ENCODE measurements at places on chromosomes 13 and 19.

DNA sequence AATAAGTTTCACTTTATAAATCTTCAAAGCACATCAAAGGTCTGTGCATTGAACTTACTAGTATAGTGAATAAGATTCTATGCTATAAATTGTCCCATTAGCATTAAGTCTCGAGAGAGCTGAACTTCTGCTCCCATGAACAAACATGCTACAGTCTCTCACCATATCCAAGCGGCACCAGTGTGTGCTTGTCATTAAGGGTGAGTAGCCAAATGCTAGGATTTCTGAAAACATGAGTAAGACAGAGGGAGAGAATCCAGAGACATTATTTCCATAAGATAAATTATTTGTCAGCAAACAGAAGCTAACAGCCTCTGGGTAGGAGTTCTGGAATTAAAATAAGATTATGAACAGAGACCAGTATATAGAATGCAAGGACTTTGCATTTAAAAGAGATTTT is 2882.5 kb downstream of the PCDH9 start:
- no peak for DNase-seq

GRCh38 chr19:3619631-3620012 is 7.0 kb downstream of the CACTIN start:
- no peak for DNase-seq

DNA sequence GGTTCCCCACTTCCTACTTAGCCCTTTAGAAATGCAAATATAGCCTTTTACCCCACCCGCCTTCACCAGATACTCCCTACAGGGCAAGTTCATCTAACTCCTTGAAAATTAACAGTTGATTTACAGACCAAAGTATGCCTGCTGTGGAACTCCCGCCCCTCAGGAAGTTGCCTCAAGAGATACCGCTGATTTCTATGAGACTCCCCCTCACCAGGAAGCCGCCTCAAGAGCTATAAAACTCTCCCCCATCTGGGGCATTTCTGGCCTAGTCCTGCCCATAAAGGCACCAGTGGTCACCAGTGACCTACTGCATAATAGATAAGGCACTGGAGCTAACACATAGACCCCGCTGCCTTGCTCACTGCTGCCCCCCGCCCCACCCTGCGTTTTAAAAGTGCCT is 201.7 kb upstream of the UBL3 start:
- no peak for DNase-seq

DNA sequence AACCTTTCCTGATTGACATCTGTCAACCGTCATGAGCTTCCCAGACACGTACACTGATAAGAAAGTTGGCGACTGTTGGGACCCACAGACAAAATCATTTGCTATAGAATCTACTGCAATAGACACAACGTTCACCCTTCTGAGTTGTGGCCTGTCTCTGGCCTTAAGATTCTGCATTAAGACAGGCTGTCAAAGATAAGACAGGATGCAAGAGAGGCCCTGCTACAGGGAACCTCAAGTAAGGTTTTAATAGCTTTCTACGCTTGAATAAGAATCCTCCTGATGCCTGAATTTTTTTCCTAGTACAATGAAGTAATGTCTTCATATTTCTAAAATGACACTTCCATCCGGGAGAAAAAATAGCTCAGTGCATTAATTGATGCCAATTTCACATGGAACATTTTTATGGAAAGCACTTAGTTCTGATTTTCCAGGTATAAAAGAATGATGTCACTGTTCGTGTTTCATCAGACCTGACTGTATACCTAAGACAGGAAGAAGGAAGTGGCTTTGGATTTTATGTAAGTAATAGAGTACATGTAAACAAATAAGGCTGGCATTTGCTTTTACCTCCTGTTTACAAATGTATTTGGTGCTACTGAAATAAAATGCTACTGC is 275.2 kb upstream of the GPC6 start:
- DNase-seq: no peak

- DNase-seq: no peak
These were observed 38.7 kb downstream of the ADGRE1 start for GRCh38 chr19:6925801-6926751.

DNA sequence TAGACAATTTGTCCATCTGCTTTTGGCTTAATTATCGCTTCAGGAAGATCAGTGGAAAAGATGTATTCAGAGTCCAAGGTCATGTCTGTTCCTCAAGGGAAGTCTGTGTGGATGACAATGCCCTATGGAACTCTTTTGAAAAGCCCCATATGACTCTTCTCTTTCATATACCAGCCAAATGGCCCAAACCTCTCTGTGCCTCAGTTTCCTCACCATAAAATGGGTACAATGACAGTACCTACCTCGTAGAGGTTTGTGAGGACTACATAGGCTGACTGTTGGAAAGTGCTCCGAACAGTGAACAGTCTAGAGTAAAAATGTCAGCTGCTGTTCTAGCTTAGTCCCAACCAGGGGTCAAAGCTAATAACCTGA is 104.6 kb downstream of the COL4A2 start:
- DNase-seq: no peak

DNA sequence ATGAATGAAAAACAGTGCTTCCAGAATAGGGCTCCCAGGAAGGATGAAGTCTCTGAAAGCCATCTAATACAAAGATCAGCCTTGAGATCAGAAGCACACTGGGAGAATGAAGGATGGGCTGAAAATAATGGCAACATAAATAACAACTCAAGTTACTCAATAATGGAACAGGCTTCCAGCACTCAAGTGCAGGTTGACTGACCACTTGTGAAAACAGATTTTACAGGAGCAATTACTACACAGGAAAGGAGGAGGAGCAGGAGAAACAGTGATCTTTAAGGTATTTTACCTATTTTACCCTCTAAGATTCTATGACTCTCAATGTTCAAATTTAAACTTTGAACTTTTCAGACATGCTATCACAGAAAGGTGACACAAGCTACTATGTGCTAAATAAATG is 106.0 kb downstream of the USP12 start:
- no peak for DNase-seq

- no peak for DNase-seq
These were observed 5.5 kb downstream of the DPP9 start for GRCh38 chr19:4717966-4718701.

DNA sequence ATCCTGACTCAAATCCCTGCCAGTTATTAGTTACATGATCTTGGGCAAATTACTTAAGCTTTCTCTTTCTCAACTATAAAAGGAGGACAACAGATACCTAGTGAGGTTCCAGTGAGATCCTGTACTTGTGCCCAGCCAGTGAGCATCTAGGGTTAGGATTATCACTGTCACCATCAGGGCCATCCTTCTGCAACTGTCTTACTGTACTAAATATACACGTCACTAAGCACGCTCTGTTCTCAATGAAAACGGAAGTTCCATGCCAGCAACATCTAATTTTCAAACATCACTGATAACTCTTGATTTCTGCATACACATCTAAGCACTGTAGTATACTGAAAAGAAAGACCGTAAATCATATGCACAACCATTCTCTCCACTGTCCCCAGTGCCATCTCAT is 70.0 kb downstream of the FOXO1 start:
- DNase-seq: no peak

GRCh38 chr19:33409906-33410685 is 36.6 kb downstream of the CEBPG start:
- DNase-seq: no peak

- DNase-seq: no peak
These were observed 117.6 kb upstream of the SPATA13 start for GRCh38 chr13:24042710-24043440.

DNA sequence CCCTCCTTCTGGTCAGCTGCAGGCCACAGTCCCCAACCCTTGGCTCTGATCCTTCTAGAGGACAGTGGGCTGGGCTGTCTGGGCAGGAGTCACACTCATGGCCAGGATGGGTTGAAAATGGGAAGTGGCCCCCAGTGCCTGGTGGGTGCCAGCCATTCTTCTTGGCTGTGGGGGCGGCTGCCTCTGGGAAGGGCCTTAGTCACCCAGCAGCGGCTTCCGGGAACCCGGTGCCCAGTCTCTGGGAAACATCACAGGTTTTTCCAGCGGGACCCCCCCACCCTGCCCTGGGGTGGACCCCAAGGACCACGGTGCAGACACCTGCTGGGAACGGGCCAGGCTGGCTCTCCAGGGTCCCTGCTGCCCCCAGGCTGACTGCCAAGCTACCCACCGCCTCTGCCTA is 27.3 kb upstream of the SLC7A10 start:
- DNase-seq: no peak

DNA sequence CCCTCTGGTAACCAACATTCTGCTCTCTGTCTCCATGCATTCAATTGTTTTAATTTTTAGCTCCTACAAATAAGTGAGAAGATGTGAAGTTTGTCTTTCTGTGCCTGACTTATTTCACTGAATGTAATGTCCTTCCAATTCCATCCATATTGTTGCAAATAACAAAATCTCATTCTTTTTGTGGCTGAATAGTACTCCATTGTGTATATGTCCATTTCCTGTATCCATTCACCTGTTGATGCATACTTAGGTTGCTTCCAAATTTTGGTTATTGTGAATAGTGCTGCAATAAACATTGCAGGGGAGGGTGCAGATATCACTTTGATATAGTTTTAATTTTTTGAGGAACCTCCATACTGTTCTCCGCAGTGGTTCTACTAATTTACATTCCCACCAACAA is 2.5 kb upstream of the ZNF284 start:
- no peak for DNase-seq

DNA sequence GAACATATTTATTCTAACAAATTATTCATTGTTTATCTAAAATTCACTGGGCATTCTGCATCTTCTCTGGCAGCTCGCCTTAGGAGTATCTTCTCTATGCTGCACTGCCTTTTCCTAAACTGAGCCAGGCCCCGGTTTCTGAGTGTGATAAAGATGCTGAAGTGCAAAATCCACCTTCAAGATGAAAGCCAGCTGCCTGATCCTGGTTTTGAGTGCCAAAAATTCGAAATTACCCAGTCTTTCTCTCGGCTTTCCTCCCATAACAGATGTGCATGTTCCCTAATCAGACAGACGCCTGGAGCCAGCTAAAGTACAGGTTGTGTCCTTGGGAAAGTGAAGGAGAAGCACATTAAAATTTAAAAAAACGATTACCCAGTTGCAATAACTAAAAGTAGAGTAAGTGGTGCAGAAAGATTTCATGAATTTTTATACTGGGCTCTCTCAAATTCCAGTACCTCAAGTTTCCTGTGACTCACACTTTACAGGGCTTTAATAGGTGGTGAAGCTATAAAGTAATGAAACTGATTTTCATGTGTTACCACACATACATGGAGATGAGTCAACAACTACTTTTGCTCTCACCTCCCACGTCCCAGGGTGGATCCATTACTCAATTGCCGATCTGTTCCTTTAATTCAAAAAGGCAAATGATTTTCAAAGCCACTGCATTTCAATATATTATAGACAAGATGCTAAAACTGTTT is 65.0 kb upstream of the GTF2F2 start:
- no peak for DNase-seq

DNA sequence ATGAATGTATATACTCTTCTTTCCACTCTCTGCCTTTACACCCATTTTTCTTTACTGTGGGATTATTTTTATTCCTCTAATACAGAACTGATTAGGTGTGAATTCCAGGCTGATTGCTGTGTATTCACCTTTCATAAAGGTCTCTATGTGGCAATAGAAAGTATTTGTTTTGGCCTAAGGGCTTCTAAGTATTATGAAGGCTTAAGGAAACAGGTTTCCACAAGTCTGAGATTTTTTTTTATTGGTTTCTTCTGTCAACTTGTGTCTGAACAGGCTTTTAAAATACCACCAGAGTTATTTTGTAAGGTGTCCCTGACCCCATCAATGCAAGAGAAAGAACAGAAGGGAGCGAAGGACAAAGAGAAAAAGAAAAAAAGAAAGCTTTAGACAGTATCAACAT is 1102.0 kb upstream of the SPRY2 start:
- DNase-seq: no peak

DNA sequence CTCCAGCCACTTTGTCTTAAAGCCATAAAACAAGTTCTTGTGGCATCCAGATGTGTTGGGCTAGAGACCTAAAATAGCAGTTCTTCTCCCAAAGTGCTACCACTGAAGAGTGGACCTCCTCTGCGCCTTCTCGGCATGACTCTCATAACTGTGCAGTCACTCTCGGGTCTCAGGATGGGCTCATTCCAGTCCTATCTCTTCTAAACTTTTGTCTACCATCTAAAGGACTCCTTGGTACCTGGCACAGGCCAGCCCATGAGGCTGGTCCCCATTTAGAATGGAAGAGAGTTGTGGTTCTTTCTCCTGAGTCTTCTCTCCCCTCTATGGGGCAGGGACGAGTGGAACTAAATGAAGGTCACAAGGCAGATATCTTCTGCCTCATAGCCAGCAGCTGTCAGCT is 272.0 kb upstream of the TMTC4 start:
- DNase-seq: no peak

DNA sequence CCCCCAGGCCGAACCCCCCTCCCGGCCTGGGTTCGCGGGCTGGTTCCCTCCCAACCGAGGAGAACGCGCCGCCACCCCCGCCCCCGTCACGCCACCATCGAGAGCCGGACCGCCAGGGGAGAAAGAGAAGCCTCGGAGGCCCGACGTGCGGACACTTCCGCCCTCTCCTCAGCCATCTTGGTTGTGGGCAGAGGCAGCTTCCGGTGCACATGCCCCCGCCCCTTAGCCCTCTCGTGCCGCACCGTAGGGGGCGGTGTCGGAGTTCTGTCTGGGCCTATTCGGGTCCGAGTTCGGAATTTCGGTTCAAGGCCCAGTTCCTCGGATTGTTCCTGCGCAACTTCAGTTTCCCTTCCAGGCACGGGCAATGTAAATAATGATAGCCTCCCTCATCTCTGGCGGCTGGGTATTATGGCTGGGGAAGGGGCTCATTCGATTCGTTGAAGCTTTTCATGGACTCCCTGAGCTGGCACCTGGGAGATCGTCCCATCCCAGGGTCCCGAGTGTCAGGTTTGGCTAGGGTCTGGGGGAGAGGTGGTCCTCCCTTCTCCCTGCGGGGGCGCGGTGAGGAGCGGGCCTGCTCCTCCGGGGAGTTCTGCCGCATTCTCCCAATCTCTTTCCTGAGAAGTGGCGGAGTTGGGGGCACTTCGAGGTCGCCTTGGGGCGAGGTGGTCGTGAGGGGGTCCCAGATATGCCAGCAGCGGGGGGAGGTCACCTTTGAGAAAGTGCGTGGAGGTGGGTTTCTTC is at the start of the genes IER2 and STX10:
Gene IER2, plus strand, starts transcription at position 225 of the 744 bp plus-strand sequence. CDS start 2,776 bp downstream, outside the sequence.
Gene STX10, minus strand, starts transcription at position 189 of the 744 bp plus-strand sequence. CDS start 202 bp downstream, outside the sequence.
- DNase-seq: peak; percentile 92

DNA sequence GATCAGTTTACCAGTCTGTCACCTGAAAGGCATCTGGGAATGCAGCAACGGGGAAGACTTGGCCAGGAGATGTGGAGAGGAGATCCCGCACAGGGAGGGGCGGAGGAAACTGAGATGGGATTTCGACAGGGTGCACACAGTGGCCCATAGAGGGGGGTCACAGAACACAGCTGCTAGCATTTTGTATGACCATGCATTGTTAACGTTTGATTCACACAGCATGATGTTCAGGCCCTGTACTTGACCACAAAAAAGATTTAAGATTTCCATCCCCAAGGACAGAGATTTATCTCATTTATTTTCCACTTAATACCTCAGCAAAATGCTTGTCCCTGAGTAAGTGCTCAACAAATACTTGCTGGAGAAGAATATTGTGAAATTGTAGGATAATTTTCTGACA is 63.2 kb downstream of the RAB20 start:
- DNase-seq: no peak

DNA sequence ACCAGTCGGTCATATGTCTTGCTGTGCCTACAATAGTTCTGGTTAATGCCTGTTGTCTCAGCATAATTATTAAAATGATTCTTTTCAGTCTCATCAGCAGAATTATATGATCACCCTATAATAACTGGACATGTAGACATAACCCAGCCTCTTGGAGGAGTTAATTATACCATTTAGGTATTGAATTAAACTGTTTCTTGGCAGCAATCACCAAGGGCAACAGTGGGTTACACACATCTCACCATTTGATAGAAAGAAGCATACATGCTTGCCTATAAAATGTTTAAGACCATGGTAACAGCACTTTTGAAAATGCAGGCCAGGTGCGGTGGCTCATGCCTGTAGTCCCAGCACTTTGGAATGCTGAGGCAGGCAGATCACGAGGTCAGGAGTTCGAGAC is 184.6 kb downstream of the RGCC start:
- no peak for DNase-seq

All from type B pancreatic cell (in vitro differentiated cells).